Activated T-cell treated with anti-CD3 and anti-CD28 coated beads for 24 hours (primary cell): ENCODE measurements at places on chromosomes 7 and 10.

DNA sequence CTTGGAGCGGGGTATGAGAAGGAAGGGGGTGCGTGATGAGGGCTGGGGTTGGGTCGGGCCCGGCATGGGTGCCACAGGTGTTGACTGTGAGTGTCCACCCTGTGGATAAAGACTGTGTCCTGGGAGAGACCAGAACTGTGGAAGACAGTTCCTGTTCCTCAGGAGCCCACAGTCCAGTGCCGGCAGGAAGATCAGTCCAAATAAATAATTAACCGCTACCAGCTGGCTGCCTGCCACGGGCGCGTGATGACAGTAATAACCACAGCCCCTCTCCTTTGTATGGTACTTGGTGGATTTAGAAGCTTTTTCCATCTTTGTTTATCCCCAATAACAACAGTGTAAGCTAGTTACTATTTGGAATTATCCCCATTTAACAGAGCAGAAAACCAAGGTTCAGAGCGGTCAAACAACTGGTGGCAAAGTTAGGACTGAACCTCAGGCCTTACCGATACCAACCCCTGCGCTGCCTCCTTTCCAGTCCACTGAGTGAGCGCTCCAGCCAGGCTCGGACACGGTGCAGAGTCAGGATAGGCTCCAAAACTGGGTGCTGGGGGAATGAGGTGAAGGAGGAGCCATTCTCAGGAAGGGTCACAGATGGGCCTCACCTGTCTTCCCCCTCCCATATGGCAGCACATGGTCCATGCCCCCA lies 5.1 kb downstream of the ZMIZ1 start:
- DNase-seq: no peak

- DNase-seq: no peak
Measured at GRCh38 chr7:30871655-30872054, 40.0 kb upstream of the AQP1 start.

DNA sequence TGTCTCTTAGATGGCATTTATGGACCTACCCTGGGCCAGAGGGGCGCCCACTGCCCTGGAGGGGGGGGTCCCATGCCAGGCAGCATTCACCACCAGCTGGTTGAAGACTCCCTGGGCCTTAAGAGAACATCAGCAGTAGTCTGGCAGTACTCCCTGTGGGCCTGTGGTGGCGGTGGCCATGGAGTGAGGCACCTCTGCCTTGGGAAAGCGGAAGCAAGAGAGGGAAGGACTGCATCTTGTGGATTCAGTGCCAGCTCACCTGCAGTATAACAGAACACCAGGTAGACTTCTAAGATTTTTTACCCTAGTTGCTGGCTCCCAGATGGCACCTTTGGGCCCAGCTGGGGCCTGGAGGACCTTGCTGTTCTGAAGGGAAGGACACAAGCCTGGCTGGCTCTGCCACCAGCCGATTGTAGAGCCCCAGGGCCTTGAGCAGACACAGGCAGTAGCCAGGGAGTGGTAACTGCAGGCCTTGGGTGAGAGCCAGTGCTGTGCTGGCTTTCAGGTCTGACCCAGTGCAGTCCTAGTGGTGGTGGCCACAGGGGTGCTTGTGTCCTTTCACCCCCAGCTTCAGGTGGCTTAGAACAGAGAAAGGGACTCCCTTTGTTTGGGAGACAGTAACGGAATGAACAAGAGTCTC lies 15.8 kb downstream of the PLAC9 start:
- no peak for DNase-seq

DNA sequence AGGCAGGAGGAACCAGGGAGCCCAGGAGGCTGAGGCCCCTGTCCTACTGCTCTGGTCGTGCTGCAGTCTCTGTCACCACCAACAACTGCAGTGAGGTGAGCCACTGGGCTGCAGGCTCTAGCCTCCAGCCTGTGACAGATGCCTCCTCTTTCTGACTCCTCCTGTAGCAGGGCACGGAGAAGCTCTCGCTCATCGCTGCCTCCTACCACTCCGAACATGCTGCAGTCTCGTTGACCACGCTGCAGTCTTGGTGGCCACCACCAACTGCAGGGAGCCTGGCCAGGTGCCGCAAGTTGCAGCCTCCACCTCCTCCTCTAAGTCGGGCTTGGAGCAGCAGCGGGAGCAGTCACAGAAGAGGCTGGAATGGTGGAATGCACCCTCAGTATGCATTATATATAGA lies 22.1 kb upstream of the VOPP1 start:
- DNase-seq: no peak

DNA sequence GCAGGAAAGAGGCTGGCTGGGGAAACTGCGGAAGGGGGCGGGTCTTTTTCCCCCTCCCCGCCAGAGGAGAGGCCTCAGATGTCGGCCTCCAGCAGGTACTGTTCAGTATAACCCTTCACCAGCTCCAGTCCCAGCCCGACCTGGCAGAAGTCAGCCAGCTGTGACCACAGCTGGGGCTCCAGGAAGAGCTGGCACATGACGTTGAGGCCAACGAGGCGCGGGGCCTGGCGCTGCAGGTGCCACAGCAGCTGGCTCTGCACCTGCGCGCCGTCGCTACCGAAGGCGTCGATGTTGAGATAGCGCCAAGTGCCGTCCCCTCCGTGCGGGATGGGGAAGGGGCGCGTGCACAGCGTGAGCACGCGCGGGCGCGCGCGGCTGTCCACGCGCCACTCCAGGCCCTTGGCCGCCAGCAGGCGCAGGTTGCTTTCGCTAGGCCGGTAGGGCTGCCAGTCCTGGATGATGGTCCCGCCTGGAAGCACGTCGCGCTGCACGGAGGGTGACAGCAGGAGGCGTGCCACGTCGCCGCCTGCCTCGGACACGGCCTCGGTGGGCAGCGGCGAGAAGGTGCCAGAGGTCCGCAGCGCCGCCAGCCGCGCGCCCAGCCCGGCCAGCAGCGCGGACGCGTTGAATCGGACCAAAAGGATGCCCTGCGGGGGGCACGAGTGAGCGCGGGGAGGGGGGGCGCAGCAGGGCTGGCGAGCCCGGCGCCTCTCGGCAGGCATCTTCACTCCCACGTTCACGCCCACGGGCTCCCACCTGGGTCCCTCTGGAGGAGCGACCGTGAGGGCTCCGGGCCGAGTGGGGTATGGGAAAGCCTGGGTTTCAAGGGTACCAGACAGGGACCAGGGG lies 6.9 kb upstream of the VGF start:
- DNase-seq: no peak

DNA sequence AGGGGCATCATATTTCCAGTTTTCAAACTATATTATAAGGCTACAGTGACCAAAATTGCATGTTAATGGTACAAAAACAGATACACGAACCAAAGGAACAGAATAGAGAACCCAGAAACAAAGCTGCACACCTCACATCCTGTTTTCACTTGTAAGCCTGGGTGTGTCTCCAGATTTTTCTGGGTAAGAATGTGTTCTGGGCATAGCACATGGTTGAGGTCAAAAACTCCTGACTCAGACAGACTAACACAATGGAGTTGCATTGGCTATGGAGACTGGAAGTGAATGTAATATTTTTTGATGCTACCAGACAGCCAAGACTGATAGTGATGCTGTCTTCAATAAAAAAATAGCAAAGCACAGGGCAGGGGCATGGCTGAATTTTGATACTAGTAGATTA lies 1175.2 kb downstream of the NXPH1 start:
- no peak for DNase-seq

DNA sequence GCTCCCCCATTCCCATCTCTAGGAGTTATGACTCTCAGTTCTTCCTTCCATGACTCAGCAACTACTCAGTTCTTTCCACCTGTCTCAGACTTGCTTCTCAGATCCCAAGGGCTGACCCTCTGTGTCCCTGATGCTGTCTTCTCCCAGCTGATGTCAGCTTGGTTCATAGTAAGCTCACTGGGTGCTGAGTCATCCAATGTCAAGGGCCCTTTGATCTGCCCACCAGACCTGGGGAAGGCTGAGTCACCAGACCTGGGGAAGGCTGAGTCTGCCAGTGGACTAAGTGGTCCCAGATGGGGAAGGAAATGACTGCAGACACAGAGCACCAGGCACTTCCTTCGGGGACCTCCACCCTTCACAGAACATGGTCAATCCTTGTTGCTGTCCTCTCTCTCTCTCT lies 76.1 kb upstream of the ZEB1 start:
- DNase-seq: peak; percentile 63

- no peak for DNase-seq
Measured at GRCh38 chr7:50088463-50089129, 4.5 kb downstream of the ZPBP start.

DNA sequence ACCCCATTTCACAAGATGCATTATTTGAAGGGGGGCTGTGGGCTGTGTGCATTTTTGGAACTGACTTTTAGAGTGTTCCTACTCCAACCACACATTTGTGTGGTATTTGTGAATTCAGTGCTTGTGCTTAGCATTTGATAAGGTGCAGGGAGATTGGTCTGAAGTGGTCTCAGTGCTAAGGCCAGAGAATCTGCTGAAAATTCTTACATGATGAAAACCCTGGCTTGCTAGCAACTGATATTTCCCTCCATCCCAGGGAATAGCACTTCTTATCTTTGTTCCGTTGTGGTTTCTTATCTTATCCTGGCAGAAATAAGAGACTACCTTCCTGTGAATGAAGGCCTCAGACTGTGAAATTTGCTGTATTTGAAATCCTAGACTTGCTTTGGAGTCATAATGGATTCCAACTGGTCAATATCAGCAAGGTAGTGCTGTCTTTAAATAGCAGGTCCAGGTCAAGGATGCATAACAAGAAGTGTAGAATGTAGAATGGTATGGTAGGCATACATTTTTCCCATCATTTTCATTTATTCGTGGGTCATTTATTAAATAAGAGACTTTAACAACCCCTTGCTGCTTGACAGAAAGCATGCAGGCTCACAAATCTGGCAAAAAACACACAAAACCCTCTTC lies 986.9 kb downstream of the REEP3 start:
- no peak for DNase-seq

DNA sequence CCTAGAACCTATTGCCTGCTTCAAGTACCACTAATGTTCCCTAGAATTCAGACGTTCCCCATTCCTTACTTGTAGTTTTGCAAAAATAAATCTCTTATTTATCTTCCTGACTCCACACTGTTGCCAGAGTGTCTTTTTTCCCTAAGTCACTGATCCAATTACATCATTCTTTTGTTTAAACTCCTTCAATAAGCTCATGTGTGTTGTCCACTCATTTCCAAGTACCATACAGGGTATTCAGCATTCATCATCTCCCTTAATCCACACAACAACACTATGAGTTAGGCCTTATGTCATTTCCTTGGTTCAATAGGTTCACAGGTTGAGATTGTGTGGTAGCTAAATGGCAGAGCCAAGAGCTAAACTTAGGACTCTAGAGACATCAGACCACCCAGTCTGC lies 119.9 kb upstream of the RHOBTB1 start:
- no peak for DNase-seq

DNA sequence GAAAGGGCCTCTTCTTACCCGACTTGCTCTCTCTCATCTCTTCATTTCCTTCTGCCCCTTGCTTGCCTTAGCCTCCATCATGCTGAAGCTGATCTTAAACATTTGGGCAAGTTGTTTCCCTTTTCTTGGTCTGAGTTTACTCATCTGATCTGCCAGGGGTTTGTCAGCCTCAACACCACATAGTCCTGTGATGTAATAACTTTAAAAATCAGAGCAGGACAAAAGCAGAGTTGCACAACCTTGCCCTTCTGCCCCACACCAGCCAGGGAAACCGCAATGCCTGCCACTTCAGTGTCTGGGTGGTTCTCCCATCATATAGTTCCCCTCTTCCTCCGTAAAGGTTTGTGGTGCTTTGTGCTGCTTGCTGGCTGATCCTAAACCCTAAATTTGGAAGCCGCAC lies 9.9 kb upstream of the LIPM start:
- no peak for DNase-seq

DNA sequence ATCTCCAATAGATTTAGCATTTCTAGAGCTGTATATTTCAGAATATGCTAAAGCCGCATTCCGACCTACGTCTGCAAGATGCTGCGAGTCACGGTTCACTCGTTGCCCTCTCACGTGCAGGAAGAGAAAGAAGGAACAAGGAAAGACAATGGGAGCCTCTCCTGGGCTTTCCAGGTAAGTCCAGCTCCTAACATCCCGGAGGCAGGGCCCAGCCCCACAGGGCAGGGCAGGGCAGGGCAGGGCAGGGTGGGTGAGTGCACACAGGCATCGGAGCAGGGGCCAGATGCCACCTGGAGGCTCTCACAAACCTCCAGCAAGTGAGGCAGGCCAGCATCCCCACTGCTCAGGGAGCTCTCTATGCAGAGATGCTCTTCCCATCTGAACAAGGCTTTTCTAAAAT lies 50.8 kb downstream of the VOPP1 start:
- DNase-seq: no peak

DNA sequence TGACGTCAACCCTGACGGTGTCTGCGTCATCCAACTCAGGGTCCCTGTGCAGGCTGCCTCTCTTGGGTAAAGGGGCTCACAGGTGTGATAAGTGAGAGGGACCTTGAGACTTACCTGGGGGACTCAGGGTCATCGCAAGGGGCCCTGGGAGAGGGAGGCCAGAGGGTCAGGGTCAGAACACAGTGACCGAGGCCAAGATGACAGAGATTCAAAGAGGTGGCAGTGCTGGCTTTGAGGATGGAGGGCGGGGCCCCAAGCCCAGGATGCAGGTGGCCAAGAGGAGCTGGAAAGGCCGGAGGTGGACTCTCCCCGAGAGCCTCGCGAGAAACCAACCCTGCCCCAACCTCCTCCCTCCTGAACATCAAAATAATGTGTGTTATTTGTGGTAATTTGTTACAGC lies 165.2 kb upstream of the PPP2R2D start:
- DNase-seq: no peak

DNA sequence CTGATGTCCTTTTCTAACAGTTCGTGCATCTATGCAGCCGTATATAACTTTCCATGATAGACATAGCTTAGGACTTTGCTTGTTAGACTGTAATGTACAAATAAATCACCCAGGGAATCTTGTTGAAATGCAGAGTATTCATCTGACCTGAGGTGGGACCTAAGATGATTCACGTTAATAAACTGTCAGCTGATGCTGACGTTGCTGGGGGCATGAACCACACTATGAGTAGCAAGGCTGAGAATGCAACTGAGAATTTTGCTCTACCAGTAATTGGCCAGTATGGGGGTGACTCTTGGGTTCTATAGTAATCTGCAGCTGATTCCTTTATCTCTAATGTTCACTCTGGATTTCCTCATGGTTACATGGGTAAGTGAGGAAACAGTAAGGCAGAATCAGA lies 130.1 kb upstream of the MALRD1 start:
- no peak for DNase-seq

- DNase-seq: no peak
Measured at GRCh38 chr10:45061982-45062381, 61.3 kb downstream of the ZNF22 start.

DNA sequence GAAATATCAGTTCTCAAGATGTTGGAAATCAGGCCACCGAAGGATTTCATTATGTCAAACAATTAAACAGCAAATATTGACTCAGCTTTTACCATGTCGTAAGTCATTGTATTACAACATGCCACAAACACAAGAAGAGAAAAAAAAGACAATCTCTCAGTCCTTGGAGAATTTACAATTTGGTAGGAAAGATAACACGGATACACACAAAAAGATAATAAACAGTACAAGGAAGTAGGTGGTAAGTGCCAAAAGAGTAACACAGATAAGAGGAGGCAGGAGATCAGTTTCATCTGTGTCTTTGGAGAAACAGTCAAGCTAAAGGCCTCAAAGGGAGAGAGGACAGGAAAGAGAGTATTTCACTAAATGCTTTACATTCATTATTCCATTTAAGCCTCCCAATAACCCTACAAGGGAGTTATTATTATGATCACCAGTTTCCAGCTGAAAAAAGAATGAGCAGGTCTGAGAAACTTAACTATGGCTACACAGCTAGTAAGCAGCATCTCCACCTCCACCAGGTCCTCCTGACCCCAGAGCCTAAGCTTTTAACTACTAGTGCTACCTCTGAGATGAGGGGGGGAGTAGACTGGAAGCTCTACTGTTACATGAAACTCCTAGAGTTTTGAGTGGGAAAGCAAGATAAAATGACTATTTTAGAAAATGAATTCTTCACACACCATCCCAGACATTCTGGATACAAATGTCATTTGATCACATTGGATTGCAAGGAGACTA lies 13.9 kb upstream of the DNAJC1 start:
- no peak for DNase-seq
